ENCODE measurements at places on chromosomes 5 and 9. TPM values are rescaled to one million over a fixed set of nuclear protein-coding genes. Genes with fewer than 3 reads are reported as not detected.

DNA sequence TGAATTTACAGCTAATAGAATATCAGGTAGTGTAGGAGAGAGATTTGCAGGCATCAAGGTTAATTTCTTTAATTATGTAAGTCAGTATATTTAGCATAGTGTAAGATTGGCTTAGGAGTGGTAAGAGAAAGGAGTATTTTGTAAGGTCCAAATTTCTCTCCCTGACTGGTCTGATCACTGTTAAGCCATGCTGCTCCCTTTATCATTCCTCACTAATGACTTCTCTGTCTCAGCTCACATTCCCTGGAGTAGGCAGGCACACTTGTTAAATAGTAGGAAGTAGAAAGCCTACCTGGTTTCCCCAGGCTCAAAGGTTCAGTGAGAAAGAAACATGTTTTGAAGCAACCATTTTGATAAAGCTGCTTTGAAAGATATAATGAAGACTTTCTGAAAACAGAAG lies 90.7 kb downstream of the SMIM15 start:
- no peak for DNase-seq

DNA sequence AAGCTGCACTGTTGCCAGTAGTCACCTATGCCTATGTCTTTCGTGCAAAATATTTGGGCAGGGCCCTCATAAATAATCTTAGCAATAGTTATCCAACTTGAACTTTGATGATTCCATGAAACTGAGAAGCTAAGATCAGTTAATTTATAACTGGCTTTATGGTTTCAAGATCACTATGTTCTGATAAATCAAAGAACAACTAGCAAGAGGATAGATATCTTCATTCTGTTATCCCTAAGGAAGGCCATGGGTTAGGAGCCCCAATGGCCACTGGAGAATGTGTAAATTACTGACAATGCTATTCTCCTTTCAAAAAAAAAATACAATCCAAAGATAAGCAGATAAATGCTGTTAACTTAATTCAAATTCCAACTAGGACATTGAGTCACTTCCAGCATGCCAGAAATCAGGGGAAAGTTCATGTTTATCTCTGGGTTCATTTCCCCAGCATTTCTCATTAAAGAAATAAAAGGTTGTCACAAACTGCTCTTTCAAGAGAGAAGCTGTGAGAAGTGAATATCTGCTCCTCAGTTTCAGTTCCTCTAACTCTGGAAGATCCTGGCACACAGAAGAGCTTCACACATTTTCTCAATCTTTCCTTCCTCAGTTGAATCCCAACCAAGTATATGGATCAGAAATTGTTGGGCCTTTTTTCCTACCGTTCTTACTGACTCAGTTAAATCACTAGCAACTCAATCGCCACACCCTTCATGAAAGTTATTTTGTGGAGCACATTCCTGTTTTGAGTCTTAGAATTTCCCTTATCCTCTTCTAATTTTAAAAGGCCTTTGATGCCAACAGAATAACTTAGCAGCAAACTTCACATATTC lies 59.6 kb upstream of the SLC1A1 start:
- DNase-seq, result peak; percentile 37

DNA sequence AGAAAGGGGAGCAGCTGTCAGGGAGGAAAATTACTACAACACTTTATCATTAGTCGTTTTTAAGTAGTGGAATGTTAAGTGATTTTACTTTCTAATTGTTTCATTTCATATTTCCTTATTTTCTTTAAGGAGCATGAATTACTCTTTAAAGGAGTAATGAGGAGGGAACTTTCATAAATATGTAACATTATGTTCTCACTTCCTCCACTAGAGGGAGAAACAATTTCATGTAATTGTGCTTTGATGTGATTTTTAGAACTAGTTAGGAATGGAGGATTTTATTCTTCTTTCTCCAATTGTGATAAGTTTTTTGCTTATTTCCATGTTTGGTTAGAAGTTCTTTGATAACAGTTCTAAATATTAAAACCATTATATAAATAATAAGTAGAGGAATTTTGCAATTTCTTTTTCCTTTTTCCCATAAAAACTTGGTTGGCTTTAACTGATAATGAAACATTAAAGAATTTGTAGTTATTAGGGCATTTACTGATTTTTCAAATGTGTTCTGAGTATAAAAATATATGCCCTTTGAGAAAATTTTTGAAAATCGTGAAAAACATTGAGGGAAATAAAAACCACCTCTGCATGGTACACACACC lies 25.6 kb downstream of the CEP78 start:
- peak; percentile 3 for DNase-seq

DNA sequence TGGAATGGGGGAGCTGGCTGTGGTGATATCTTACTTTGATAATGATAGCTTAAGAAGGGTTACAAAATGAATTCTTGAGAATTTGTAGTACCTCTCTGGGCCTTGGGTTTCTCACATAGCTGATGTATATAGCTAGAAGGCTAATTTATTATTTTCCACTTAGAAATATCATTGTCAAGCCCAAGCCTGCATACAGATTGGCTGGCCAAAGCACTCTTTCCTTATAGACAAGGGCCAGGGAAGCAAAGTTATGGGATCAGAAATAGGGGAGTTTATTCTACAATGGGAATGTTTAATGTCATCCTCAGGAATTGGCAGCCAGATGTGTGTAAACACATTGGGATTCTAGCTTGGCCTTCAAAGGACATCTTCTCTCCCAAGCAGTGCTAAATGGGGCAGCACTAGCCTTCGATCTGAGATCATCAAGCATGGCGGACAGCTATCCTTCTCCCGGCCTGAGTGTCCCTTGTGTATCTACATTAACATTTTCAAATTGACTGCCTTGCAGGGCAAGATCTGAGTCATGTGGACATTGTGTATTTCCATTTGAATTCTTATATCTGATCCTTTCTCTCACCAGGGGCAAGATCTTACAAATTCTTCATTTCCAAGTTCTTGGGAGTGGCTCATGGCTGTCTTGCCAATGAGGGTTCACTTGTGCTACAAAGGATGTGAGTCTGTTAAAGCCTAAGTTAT lies 457.2 kb downstream of the ARHGEF28 start:
- no peak for DNase-seq

DNA sequence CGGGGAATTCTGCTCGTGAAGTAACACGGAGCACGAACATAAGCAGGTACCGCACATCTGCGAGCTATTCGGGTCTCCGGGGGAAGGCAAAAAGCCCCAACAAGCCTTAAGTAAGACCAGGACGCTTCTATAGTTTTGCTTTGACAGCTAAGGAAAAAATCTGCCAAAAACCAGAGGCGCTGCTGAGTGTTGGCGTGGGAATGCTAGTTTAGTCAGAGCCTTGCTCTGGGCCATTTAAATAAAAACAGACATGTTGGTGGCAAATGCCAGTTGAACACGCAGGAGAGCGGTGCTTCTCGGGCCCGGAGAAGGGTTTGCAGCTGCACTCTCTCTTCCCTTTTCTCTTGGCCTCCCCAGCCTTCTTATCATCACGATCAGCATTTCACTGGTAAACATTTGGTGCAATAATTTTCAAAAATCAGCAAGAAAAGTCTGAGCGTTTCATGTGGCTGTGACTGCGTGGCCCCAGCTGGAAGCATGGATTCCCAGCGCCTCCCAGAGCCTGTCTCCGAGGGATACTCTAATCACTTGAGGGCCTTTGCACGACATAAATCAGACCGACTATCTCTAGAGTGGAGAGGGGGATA lies 6.4 kb upstream of the NOTCH1 start:
- DNase-seq, result peak; percentile 58

ERMP1 gene
- 2.5 TPM for polyA plus RNA-seq

GABRP gene
- polyA plus RNA-seq, result not detected
